Thoracic aorta (tissue), 2 donors: ENCODE measurements at places on chromosomes 3 and 15. TPM values are rescaled to one million over a fixed set of nuclear protein-coding genes. Genes with fewer than 3 reads are reported as not detected.

SLMAP gene
- 221 TPM for total RNA-seq

- no peak for DNase-seq
- H3K27ac ChIP-seq = no peak overlapping the region
These were observed 171.8 kb downstream of the SMAD6 start for GRCh38 chr15:66873856-66874255.

DNA sequence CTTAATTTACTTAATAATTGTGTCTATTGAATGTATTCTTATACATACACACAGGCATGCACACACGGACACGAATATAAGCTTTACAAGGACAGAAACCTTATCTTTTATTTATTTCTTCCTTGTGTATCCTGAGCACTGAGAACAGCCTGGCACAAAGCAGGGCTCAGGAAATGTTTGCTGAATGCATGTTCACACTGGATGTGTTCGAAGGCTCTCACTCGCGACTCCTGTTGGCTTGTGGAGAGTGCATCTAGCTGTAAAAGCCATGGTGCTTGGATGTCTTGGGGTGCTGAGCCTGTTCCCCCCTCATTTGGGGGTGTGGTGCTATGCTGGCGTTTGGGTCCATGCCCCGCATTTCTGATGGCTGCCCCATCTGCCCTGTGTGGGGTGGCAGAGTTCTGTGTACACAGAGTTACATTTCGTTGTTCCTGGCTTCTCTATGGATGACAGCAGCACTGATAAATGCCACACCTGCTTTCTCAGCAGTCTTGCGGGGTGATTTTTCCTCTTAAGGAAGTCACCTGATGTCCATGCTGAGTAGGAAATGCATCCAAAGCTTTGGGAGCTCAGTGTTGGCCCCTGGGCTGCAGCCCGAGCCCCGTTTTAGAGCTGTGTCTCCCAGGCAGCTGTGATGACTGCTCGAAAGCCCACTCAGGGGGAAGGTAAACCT lies 148.5 kb downstream of the IGF1R start:
- no peak for DNase-seq
- peaks cover 40% of the 10 kb centered on the region for H3K4me1 ChIP-seq
- H3K4me3 ChIP-seq = no peak overlapping the region
- no peak overlapping the region for H3K27ac ChIP-seq
- no peaks in the 10 kb centered on the region for H3K36me3 ChIP-seq
- H3K27me3 ChIP-seq = no peaks in the 10 kb centered on the region

NPAP1 gene
- not detected for total RNA-seq

EAF2 gene
- 3.7 TPM for total RNA-seq

- peaks cover 3% of the 10 kb centered on the region for H3K4me1 ChIP-seq
- no peaks in the 10 kb centered on the region for H3K27me3 ChIP-seq
- no peak overlapping the region for H3K4me3 ChIP-seq
These were observed 187.3 kb downstream of the RBMS3 start for GRCh38 chr3:29468187-29468586.

GRCh38 chr15:40454904-40455391 lies 14.2 kb downstream of the BAHD1 start:
- H3K27me3 ChIP-seq = no peaks in the 10 kb centered on the region
- peaks cover 5% of the 10 kb centered on the region for H3K4me1 ChIP-seq
- H3K4me3 ChIP-seq = no peak overlapping the region

DNA sequence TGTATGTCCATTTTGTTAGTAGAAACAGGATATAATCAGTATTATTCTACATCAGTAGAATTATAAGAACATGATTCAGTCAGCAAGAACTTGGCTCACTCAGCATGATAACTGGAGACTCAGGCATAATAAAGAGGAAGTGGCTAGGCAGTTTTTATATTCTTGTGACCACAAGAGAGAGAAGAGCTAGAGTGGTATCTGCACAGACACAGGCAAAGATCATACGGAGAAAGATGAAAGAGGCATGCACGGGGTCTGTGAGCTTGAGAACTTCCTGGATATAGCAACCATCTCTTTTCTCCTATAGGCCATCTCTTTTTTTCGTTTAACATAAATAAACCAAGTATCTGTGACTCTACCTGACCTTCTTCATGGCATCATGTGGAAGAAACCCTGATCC lies 46.8 kb downstream of the MYO5A start:
- H3K4me1 ChIP-seq = peaks cover 19% of the 10 kb centered on the region
- H3K27me3 ChIP-seq = no peaks in the 10 kb centered on the region
- H3K36me3 ChIP-seq = no peaks in the 10 kb centered on the region
- no peak for DNase-seq

DNA sequence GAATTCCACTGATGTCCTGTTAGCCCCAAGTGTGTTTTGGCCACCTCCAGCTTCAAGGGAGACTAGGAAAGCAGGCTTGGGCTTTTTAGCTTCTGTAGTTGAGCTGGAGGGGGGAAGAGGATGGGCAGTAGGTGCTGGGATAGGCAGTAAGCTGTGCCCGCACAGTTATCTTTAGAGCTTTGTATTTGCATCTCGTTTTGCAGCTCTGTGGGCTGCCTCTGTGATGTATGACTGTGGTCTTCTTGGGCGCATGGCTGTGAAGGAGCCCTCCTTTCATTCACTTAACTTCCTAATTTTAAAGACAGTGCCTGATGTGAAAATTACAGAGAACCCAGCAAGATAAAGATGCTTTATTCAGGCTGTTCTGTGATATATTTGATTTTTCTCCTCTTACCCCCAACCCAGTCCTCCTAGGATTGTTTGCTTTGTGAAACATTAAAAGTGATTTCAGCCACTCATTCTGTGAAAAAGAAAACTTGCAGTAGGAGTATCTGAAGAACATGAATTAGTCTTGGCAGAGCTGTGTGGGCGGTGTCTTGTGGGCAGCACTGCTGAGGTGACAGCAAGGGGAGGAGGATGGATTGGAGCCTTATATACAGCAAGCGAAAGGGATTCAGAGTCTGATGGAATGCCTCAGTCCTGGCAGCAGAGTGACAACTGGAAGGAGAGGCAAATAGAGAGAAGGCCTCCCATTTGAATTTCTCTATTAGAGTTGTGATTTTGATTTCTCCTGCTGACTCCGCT lies 74.3 kb downstream of the LARS2 start:
- peaks cover 16% of the 10 kb centered on the region for H3K36me3 ChIP-seq
- H3K4me3 ChIP-seq = no peak overlapping the region
- H3K4me1 ChIP-seq = no peaks in the 10 kb centered on the region
- H3K27ac ChIP-seq = no peak overlapping the region

GRCh38 chr3:9649791-9650521 lies 651 bp downstream of the MTMR14 start:
- H3K4me3 ChIP-seq = peak overlapping the region; percentile 84
- no peak for DNase-seq
- no peaks in the 10 kb centered on the region for H3K27me3 ChIP-seq

ABHD10 gene
- total RNA-seq = 13.2 TPM

TMEM108 gene
- 0.28 TPM for total RNA-seq

DNA sequence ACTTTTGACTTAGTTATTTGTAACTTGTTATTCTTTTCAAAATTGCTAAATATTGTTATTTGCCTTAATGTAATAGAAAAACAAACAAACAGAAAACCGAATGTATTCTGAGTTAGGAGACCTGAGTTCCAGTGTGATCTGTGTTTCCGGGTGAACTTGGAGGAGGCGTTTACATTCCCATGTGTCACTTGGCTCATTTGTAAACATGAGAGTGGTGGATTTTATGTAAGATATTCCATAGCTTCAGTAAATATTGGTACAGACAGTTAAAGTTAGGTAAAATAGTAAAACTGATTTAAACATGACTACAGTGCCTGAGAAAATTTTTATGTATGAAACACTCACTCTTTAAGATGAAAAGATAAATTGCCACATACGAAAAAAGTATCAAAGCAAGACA lies 287.3 kb upstream of the POU1F1 start:
- H3K4me3 ChIP-seq = no peak overlapping the region
- H3K36me3 ChIP-seq = no peaks in the 10 kb centered on the region
- H3K27me3 ChIP-seq = no peaks in the 10 kb centered on the region
- DNase-seq = no peak
- H3K27ac ChIP-seq = no peak overlapping the region

ACKR4 gene
- total RNA-seq = 7.3 TPM

AP3B2 gene
- total RNA-seq = 0.92 TPM

RARB gene
- 3.8 TPM for total RNA-seq

DNA sequence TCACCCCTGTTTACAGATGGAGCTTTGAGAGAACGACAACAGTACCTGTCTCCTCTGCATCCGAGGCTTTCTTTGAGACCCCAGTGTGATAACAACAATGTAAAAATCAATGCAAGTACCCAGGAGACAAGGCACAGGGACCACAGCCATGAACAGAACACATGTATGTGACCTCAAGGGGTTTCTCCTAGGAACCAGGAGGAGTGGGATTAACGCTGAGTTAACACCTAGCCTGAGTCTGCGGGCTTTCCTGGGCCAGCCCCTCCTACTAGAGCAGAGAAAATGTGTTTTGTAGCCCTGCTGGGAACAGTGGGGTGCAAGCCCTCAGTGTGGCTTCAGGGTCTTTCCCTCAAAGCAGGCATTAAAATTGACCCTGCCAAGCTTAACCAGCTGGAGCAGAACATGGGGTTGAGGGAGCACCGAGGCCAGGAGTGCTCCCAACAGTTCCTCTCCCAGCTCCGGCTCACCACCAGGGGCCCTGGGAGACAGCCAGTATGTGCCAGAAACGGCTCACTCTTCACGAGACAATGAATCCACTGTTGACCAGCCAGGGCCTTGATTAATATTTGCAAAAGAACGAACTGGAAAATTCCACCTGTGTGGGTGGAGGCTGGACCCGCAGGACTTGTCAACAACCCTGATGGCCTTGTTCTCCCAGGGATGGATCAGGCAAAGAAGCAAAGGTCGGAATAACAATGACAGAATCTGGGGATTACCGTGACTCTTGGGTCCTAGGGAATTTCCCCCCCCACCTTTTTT lies 3.6 kb downstream of the CHDH start:
- H3K27ac ChIP-seq = no peak overlapping the region
- no peak for DNase-seq
- no peaks in the 10 kb centered on the region for H3K27me3 ChIP-seq
- peaks cover 21% of the 10 kb centered on the region for H3K4me1 ChIP-seq
- H3K4me3 ChIP-seq = no peak overlapping the region

DNA sequence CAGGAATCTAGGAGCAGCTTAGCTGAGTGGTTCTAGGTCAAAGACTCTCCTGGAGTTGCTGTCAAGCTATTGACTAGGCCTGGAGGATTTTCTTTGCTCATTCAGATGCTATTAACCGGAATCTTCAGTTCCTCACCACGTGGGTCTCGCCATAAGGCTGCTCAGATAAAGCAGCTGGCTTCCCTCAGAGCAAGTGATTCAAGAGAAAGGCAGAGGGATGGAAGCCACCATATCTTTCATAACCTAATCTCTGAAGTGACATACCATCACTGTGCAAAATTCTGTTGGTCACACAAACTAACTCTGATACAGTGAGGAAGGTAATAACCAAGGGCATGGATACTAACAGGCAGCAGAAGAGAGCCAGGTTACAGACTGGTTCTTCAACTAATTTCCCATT lies 72.7 kb upstream of the FLNB start:
- no peak overlapping the region for H3K27ac ChIP-seq
- no peaks in the 10 kb centered on the region for H3K4me1 ChIP-seq
- peaks cover under 1% of the 10 kb centered on the region for H3K36me3 ChIP-seq
- DNase-seq = no peak

- no peak for DNase-seq
- no peaks in the 10 kb centered on the region for H3K4me1 ChIP-seq
- H3K4me3 ChIP-seq = no peak overlapping the region
- no peaks in the 10 kb centered on the region for H3K36me3 ChIP-seq
- no peaks in the 10 kb centered on the region for H3K27me3 ChIP-seq
These were observed 54.1 kb downstream of the NFKBIZ start for GRCh38 chr3:101903451-101903871.

C3orf70 gene
- total RNA-seq = 14.2 TPM

DNA sequence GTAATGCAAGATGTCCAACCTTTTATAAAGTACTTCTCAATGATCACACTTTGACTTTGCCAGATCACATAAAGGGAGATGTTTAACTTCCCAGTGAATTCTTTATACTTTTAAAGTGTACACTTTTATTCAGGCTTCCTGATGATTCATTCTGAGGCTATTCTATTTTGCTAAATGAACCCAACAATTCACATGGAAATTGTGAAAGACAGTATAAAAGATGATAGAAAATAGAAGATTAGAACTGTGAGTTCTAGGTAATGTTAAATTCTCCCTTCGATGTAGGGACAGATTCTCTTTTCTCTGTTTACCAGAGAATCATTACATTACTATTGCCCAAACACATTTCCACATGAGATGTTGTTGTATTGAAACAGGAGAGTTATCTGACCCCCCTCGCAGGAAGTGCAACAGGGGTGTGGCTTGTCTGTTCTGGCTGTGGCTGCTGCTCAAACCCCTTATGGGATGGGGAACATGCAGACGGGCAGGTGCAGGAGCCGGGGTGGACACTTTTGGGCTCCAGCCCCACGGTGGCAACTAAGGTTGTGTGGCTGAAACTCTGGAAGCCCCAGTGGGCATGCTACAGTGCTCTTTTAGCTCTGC lies 131.3 kb upstream of the LRTM1 start:
- no peaks in the 10 kb centered on the region for H3K36me3 ChIP-seq
- no peak overlapping the region for H3K27ac ChIP-seq
- H3K27me3 ChIP-seq = no peaks in the 10 kb centered on the region
- no peak for DNase-seq
- H3K4me3 ChIP-seq = no peak overlapping the region
- H3K4me1 ChIP-seq = no peaks in the 10 kb centered on the region

- no peak overlapping the region for H3K4me3 ChIP-seq
- no peak for DNase-seq
- H3K4me1 ChIP-seq = peaks cover 20% of the 10 kb centered on the region
These were observed 42.8 kb upstream of the PLOD2 start for GRCh38 chr3:146203776-146204175.

ZNF502 gene
- total RNA-seq = 3.7 TPM

GRCh38 chr3:52446631-52447511 lies 2.0 kb upstream of the SEMA3G start:
- no peaks in the 10 kb centered on the region for H3K27me3 ChIP-seq
- no peak overlapping the region for H3K4me3 ChIP-seq
- no peak for DNase-seq
- no peaks in the 10 kb centered on the region for H3K36me3 ChIP-seq

DNA sequence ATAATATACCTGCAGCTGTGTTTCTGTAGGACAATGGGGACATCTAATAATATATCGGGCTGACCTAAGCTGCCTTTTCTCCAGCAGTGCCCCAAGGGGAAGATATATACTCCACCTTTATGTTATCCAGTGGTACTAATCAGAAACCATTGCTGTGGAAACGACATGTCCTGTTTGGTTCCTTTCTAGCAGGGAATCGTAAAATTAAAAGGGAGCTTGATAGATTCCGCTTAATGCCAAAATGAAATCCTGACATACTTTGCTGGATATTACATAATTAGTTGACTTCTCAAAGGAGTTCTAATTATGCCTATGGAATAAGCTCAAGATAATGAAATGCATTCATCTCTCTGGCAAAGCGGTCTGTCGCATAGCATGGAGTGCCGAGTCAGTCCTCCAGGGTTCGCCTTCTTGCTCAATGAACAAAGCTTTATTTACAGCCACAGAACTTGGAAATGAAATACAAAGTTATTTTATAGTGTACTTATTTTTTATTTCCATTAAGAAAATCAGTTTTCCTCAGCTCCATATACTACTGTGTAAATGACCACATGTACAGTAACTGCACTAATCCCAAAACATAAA lies 262.8 kb downstream of the LRTM1 start:
- no peak overlapping the region for H3K27ac ChIP-seq
- no peaks in the 10 kb centered on the region for H3K36me3 ChIP-seq
- H3K4me1 ChIP-seq = peaks cover 10% of the 10 kb centered on the region
- H3K27me3 ChIP-seq = no peaks in the 10 kb centered on the region
- DNase-seq = no peak

IL17RD gene
- 7.9 TPM for total RNA-seq

C2CD4A gene
- total RNA-seq = not detected

GRCh38 chr3:126121632-126122031 lies 37.7 kb upstream of the SLC41A3 start:
- no peak overlapping the region for H3K27ac ChIP-seq
- H3K27me3 ChIP-seq = no peaks in the 10 kb centered on the region
- H3K4me3 ChIP-seq = no peak overlapping the region
- no peak for DNase-seq
- no peaks in the 10 kb centered on the region for H3K36me3 ChIP-seq
